ENCODE measurements at places on chromosomes 11 and 22. TPM values are rescaled to one million over a fixed set of nuclear protein-coding genes. Genes with fewer than 3 reads are reported as not detected.

DNA sequence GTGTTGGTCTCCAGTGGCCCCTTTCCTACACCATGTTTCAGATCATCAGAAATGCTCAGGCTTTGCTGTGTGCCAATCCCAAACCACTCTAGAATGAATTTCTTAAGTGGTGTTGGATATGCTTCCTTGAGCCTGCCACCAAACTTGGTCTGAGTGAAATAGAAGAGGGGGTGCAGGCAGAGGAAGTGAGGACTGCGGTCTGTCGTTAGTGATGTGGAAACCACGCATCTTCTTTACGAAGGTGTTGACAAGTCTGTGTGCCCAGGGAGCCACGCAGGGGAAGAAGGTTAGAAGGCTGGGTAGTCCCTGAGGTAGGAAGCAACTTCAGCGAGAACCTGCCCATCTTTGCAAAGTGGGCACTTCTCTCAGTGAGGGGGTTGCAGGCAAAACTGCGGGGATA is 187.4 kb upstream of the NAV2 start:
- H3K4me1 ChIP-seq = no peaks in the 10 kb centered on the region
- H3K27ac ChIP-seq = no peak overlapping the region
- no peak overlapping the region for H3K4me3 ChIP-seq
- no peak for DNase-seq

GRCh38 chr22:25644122-25644521 is 79.6 kb downstream of the GRK3 start:
- no peak overlapping the region for H3K27ac ChIP-seq
- no peak for DNase-seq
- no peak overlapping the region for H3K4me3 ChIP-seq
- H3K36me3 ChIP-seq = no peaks in the 10 kb centered on the region

Gene FXYD6
- total RNA-seq = 6.4 TPM

Gene LMF2
- 51.1 TPM for total RNA-seq

All from colonic mucosa (tissue), 4 donors.